ENCODE measurements at places on chromosomes 4 and X. TPM values are rescaled to one million over a fixed set of nuclear protein-coding genes. Genes with fewer than 3 reads are reported as not detected.

IGSF1 gene
- 121 TPM for polyA plus RNA-seq

G6PD gene
- polyA plus RNA-seq, result 12.7 TPM

DUSP21 gene
- polyA plus RNA-seq, result not detected

TGIF2LX gene
- not detected for polyA plus RNA-seq

RTL5 gene
- 9.5 TPM for polyA plus RNA-seq

DIAPH2 gene
- polyA plus RNA-seq, result 13.0 TPM

ACSL4 gene
- not detected for polyA plus RNA-seq

DNA sequence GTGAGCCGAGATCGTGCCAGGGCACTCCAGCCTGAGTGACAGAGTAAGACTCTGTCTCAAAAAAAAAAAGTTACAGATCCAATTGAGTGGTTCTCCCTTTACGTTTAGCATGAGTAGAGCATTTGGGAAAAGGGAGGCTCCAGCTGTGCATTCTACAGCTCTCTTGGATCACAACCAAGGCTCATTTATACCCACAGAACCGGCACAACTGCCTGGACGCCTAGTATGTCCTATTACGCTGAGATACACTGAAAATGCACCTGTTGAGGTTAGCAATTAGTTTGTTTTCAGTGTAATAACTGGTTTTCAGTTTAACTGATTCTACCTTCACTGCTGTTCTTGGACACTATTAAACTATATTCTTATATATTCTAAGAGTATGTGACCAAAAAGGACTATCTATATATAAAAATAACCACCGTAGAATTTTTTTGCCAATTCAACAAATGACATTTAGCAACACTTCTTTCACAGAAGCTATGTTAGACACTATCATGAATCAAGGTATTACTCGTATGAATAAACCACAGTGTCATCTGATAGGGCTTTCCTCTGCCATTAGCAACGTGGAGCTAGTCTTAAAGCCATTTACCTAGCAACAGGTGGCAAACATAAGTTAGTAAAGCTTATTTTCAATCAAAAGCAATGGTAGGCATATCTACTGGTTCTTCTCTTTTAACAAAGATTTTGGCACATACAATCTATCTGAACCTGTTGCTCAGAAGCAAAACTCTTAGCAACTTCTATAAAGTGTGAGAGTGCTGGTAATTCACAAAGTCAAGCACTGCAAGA lies 3.6 kb downstream of the OTUD4 start:
- DNase-seq, result no peak

GRCh38 chr4:143451186-143451585 lies 62.3 kb upstream of the SMARCA5 start:
- no peak for DNase-seq

GRCh38 chrX:2351321-2351720 lies 149.5 kb downstream of the DHRSX start:
- DNase-seq, result no peak

DNA sequence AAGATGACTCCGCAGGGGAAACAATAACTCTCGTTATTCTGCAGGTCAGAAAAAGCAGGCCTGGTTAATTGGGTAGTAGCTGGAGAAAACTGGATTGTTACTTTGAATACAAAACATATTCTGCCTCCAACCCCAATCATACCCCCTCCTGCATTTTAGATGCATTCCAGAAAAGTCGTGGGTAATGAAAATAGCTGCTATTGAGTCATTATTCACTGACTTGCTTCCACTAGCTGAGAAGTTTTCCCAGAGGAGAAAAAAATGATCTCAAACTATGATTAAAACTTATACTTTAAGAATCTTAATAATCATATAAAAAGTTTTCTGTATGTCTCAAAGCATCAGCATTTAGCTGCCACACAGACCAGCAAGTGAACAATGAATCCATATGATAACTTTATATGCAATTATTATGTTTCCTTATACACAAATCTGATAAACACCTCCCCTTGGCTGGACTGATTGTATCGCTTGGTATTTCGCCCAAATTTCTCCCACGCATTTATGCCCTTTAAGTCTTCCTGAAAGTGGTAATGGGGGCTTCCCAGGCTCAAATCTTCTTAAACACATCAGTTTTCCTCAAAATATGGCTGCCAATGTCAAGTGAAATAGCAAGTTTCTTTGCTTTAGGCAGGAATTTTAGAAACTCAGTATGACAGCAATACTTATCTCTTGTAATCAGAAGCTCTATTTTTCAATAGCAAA lies 181.0 kb downstream of the LDB2 start:
- no peak for DNase-seq

- peak; percentile 57 for DNase-seq
These were observed 15.0 kb downstream of the GAB3 start for GRCh38 chrX:154735695-154736393.

GRCh38 chr4:173191623-173192041 lies 23.0 kb downstream of the GALNT7 start:
- DNase-seq, result no peak

DNA sequence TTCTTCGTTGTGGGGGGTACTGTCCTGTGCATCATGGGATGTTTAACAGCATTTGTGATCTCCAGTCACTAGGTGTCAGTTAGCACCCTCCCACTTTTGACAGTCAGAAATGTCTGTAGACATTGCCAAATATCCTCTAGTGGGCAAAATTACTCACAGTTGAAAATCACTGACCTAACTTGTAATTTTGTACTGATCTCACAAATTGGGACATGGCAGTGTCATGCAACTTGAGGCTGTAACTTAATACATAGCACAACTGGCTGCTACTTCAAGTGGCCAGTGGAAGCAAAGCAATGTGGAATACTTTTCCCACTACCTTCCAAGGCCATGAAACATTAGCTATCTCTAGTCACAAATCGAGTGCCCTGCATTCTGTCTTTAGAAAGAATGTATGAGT lies 23.2 kb upstream of the TSPAN7 start:
- no peak for DNase-seq

- DNase-seq, result no peak
These were observed 541.8 kb upstream of the SMIM31 start for GRCh38 chr4:164212134-164212533.

- no peak for DNase-seq
These were observed 45.5 kb downstream of the CCNG2 start for GRCh38 chr4:77202491-77202890.

DNA sequence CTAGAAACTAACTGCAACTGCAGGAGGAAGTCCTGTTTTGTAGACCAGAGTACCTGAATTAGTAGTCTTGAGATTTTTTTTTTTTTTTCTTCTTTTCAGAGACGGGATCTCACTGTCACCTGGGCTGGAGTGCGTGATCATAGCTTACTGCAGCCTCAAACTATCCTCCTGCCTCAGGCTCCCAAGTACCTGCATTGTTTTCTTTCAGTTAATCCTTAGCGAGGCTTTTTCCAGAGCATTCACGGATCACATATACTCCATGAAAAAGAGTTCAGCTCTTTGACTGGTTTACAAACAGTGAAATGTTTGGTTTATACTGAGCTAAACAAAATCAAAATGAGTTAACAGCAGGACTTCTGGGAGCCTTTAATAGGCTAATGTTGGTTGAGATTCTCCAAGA lies 45.8 kb downstream of the KLHL15 start:
- DNase-seq, result no peak

- no peak for DNase-seq
These were observed 454.4 kb upstream of the ATOH1 start for GRCh38 chr4:93373893-93374860.

DNA sequence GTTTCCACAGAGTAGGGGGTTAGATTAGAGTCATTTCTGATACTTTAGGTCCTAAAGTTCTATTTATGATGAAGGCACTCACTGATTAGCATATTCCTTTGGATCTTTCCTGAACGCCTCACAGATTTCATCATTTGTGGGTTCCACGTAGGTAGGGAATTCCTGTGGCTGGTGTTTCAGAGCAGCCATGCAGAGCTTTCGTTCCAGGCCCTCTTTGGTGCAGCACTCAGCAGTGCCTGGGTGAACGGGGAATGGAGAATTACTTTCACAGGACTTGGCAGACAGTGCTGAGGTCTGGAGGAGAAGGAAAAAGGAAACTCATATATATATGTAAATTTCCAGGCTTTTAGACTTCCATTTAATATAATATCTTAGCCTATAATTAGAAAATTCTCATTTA lies 18.5 kb downstream of the GC start:
- DNase-seq, result peak; percentile 6

- DNase-seq, result peak; percentile 8
These were observed 139.4 kb upstream of the BOD1L1 start for GRCh38 chr4:13766761-13767540.

DNA sequence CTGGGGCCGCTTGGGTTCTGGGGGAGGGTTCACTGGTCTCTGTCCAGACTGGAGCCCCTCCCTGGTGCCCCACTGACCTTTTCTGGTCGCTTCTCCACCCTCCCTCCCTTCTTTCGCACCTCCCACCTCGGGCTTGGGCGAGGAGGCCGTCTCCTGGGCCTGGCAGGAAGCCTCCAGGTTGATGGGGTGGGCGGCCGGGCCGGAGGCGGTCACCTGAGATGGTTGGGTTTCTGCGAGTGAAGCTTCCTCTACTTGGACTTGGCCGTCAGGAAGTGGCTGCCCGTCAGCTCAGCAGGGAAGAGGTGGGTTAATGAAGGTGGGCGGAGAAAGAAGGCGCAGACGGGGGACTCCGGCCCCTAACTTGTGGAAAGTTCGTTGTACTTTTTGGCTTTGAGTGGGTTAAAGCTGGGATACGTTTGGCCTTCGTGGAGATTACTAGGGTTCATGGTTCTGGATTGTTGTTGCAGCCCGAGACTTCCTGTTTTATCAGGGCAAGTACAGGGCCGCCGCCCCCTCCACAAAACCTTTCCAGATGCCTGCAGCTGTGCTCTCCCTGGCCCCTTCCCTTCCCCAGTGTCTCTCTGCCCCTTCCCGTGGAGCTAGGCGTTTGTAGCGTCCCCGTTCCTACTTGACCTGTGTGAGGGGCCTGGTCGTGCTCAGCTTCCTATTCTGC lies 1.2 kb downstream of the AKAP17A start:
- no peak for DNase-seq

DNA sequence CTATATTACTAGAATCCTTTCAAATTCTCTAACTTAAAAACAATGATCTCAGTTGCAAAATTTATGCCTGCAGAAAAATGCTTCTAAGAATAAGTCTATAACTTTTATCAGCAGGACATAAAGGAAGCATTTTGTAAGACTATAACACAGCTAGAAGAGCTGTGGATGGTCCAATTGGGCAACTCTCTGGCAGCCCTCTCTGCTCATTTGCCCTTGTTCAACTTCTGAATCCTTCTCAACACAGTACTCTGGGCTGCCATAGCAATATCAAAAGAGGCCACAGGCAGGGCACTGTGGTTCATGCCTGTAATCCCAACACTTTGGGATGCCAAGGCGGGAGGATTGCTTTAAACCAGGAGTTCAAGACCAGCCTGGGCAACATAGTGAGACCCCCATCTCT lies 88.5 kb downstream of the MID1 start:
- DNase-seq, result no peak
